H9 (cell line): ENCODE measurements at places on chromosomes 3 and 15. TPM values are rescaled to one million over a fixed set of nuclear protein-coding genes. Genes with fewer than 3 reads are reported as not detected.

DNA sequence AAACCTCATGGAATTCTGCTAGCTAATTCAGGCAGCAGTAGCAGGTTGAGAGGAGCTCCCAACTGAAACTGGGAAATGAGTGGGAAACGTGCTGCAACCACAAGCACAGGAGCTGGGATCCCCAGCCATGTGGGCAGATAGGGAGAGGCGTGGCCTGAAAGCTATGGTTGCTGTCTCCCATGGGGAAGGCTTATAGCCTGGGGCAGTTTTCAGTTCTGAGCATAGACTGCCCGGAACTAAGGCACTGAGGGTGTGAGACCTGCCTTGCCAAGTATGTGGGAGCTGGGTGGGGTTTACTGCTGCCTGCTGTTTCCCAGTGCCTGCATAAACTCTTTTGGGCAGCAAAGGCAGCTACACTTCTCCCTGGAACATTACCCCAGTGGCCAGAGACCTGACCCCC lies 229.5 kb downstream of the TUSC7 start:
- peak; percentile 32 for DNase-seq
- no peak overlapping the region for H3K27ac ChIP-seq
- no peaks in the 10 kb centered on the region for H3K27me3 ChIP-seq

CCDC191 gene
- total RNA-seq = 0.68 and 0.81 TPM in 2 replicates

DNA sequence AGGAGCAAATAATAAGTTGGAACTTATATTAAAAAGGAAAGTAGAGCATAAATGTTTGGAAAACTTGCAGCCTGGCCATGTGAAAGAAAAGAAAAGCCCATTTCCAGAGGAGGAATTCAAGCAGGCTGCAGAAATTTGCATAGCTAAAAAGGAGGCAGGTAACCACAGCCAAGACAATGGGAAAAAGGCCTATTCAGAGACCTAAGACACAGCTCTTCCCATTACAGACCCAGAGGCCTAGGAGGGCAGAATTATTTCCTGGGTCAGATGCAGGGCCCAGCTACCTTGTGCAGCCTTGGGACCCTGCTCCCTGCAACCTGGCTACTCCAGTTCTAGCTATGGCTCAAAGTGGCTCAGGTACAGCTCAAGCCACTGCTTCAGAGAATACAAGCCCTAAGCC lies 234.6 kb upstream of the BCHE start:
- no peak for DNase-seq
- H3K27me3 ChIP-seq = no peaks in the 10 kb centered on the region
- H3K4me3 ChIP-seq = no peak overlapping the region
- H3K36me3 ChIP-seq = no peaks in the 10 kb centered on the region; the same call in 1 of the 2 replicates

DNA sequence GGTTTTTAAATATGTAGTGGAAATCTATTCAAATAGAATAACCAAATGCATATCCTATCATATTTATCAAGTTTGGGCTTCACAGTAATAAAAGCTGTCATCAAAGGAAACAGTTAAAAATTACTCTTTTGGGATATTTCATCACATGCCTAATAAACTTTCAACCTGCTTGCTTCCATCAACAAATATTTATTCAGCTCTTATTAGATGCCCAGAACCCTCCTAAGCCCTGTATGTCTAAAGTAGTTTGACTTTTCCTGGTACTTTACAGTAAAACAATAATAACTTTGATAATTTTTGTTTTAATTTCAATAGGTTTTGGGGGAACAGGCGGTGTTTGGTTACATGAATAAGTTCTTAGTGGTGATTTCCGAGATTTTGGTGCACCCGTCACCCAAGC lies 37.5 kb upstream of the RARB start:
- no peaks in the 10 kb centered on the region for H3K27me3 ChIP-seq
- peaks cover 18% of the 10 kb centered on the region for H3K36me3 ChIP-seq
- H3K4me1 ChIP-seq = no peaks in the 10 kb centered on the region
- H3K27ac ChIP-seq = no peak overlapping the region

OIP5 gene
- 30.9 and 33.3 TPM in 2 replicates for total RNA-seq

DNA sequence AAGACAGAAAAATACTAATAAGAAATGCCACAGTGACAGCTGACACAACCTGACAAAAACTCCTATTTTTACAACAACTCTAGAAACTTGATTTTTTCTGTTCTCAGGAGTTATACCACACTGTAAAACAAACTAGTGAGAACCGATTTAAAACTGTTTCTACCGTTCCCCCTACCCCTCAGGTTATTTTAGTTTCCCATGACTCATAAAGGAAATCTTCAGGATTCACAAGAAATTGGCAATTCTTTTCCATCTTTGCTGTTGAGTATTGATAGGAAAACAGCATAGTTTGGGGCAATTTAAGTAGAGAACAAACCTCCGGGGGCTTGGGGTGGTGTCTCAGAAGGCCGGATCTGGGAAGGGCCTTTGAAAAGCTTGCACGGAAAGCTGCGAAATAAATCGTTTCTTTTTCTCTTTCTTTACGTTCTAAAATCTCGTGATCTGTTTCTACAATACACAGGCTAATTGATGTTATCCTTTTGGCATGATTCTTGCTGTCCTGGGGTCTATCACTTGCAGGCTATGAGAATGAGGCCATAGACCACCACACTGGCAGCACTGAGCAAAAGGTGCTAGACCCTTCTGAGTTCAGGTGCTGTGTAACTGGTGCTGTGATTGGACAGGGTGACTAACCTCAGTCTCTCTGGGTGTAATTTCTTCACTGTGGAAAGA lies 89.3 kb downstream of the LPP start:
- no peaks in the 10 kb centered on the region; the same call in 2 of the 3 replicates for H3K36me3 ChIP-seq
- H3K4me1 ChIP-seq = no peaks in the 10 kb centered on the region; the same call in 1 of the 2 replicates

- no peaks in the 10 kb centered on the region for H3K36me3 ChIP-seq
- peaks cover 13% of the 10 kb centered on the region; the same call in 1 of the 2 replicates for H3K4me1 ChIP-seq
- no peak overlapping the region for H3K27ac ChIP-seq
Measured at GRCh38 chr3:113243071-113243470, 31.7 kb downstream of the BOC start.

- peak; percentile 67 for DNase-seq
- H3K4me3 ChIP-seq = no peak overlapping the region
- peaks cover 2% of the 10 kb centered on the region; the same call in 1 of the 2 replicates for H3K36me3 ChIP-seq
Measured at GRCh38 chr3:142929109-142929508, 34.4 kb downstream of the PAQR9 start.

GRCh38 chr15:35784745-35785144 lies 238.8 kb upstream of the DPH6 start:
- no peaks in the 10 kb centered on the region for H3K36me3 ChIP-seq
- DNase-seq = no peak
- no peak overlapping the region for H3K27ac ChIP-seq
- H3K27me3 ChIP-seq = no peaks in the 10 kb centered on the region
- no peaks in the 10 kb centered on the region for H3K4me1 ChIP-seq

DNA sequence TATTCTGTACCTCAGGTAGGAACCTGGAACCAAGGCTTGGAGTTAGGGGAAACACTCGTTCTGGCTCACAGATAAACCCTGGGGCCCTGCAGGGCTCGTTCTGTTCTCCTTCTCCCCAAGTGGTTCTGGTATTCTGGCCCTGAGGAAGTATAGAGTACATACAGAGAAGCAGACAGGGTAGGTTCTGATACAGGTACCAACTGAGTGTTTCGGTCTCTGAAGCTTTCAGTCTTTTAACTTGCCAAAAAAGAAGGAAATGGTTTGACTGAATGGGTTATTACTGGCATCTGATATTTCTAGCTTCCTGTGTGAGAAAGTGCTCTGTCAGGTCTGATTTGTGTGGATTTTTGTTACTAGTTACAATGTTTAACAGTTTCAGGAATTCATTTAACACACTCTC lies 67.3 kb downstream of the UBE2E2 start:
- H3K4me1 ChIP-seq = no peaks in the 10 kb centered on the region; the same call in 1 of the 2 replicates
- peaks cover 30% of the 10 kb centered on the region for H3K36me3 ChIP-seq
- no peak overlapping the region for H3K4me3 ChIP-seq
- no peak overlapping the region for H3K27ac ChIP-seq

CNTN4 gene
- 1.6 TPM in 2 replicates for total RNA-seq

- peak overlapping the region; percentile 97 for H3K4me3 ChIP-seq
- peaks cover 4% of the 10 kb centered on the region; the same call in 1 of the 2 replicates for H3K36me3 ChIP-seq
- H3K27ac ChIP-seq = no peak overlapping the region
Measured at GRCh38 chr15:60480149-60480548, 1.2 kb upstream of the ICE2 start.

- no peak overlapping the region for H3K4me3 ChIP-seq
- H3K27me3 ChIP-seq = no peaks in the 10 kb centered on the region
Measured at GRCh38 chr3:138338244-138338643, 8.6 kb upstream of the NME9 start.

DNA sequence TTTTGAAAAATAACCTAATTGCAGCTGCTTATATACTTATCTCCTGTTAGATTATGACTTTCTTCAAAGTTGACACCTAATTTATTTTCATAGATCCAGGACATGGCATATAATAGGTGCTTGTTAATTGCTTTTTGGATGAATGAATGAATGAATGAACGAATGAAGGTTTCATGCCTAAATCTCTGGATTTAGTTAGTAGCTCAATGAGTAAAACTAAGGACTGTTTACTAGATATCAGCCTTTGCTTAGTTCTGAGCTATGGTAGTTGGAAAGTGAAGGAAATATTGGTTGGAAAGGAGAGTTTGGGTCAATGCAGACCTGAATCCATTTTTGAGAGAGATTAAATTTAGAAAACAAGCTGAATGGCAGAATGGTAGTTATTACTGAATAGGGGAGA lies 160.4 kb upstream of the SGO1 start:
- H3K4me1 ChIP-seq = peaks cover 3% of the 10 kb centered on the region; the same call in 1 of the 2 replicates
- H3K4me3 ChIP-seq = no peak overlapping the region
- no peaks in the 10 kb centered on the region for H3K27me3 ChIP-seq
- H3K36me3 ChIP-seq = peaks cover 3% of the 10 kb centered on the region; the same call in 1 of the 2 replicates
- no peak for DNase-seq
- H3K27ac ChIP-seq = no peak overlapping the region
